ENCODE measurements at places on chromosomes 4 and X.

- DNase-seq, result no peak
Measured at GRCh38 chr4:185145572-185145971, 2.5 kb downstream of the SLC25A4 start.

- no peak for DNase-seq
Measured at GRCh38 chr4:24630937-24631336, 46.6 kb upstream of the DHX15 start.

- no peak for DNase-seq
Measured at GRCh38 chr4:172998527-172999469, 169.8 kb upstream of the GALNT7 start.

DNA sequence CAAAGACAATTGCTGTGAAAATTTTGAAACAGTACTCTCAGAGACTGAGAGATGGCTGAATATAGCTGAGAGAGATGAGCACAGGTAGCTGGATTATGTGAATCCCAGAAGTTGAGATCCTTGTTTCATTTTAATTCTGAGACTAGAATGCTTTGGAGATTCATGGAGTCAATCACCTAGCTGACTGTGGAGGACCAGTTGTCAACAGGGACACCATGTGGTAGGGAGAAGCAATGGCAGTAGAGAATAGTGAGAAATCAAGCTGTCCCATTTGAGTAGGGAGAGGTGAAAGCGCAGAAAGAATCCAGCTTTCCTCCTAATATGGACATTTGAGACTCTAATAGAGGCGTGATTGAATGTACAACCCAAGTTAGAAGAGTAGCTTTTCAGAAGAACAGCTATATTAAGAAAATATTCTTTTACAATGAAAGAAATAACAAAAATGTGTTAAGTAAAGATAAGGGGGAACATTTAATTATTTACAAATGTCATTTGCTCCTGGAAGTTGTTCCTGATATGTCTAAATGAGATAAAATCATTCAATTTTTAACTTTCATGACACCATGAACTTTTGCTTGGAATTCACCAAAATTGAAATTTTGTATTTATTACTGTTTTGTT is 30.3 kb upstream of the GLRB start:
- DNase-seq, result no peak

DNA sequence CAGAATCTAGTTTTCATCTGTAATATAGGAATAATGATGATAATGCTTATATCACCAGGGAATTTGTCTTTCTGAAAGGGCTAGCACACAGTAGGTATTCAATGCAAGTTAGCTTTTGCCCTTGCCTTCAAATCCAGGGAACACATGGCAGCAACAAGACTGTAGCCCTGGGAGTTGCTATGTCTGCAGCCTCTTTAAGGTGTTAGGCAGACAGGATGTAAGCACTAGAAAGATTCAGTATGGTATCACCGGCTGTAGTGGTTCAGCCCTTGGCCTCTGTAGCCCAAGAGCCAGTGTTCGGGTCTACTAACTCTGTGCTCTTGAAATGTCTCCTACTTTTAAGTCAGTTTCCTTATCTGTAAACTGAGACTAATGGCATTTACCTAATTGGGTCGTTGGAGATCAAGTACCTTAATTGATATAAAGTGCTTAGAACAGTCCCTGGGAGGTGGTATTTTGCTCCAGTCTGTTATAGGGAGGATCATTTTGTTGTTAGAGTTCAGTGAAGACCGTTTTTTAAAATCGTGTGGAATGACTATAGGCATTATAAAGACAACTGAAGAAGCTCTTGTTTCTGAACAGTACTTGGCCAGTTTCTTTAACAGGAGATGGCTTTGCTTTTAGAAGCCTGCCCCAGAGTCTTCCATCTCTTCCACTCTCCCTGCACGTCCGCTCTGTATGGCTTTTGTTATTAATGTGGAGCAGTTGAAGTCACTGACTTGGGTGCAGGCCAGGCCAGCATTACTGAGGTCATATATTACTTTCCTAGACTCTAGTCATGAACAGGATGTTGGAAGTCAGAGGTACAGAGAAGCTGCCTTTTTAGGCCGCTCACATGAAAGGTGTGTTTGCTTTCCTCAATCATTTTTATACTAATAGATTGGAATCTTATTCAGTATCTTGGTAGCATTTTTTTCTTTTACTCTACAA is 44.8 kb downstream of the GAB1 start:
- no peak for DNase-seq

DNA sequence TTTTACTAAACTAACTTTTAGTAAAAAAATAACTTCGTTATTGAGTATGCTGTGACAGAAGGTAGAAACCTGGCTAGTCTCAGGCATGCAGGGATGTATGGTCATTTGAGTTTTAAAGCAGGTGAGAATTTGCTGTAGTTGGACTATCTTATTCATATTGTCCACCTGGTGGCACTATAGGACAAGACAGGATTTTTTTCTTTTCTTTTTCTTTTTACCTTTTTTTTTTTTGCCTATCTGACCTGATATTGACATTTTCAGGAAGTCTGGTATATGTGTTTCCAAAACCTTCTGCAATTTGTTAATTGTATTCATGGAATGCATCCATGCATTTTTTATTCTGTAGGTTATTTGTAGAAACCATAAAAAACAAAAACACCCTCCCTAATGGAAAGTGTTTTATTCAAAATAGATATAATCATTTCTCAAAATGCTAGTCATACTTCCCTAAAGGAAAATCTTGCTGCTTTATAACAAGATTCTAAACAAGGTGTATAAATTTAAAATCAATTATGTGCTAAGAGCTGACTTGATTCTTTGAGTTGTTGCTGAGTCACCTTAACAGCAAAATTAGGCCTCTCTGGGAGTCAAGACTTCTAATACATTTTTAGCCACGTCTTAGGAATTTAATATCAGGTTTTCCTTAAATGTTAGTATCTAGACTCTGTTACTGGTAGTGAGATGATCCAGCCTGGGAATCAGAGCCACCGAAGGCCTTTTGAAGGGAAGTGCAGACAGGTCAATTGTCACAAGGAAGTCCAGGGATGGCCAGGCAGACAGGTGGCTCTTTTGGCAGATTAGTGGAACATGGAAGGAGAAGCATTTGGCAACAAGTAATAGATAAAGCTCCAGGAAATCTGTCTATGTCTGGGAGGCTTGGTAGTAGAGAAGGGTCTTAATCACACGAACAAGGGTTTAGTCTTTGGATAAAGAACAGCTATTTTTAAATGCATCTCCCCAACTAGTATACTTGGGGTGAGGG is 201.3 kb upstream of the GNPDA2 start:
- DNase-seq, result no peak

DNA sequence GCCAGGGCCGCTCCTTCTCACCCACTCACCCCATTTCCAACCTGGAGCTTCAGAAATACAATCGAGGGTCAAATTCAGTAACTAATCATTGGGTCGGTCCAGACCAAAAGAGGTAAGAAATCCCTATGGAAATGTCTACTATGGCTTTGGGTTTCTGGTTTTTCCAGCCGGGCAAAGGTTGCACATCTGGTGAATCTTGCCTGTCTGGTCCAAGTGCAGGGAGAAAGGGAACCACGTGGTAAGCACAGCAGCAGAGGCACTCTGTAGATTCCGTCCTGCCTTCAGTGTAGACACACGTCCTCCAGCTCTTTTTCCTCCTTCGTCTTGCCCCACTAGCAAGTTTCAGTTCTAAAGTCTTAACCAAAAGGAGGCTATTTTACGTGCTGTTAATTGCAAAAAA is 218.0 kb upstream of the JADE1 start:
- DNase-seq, result no peak

GRCh38 chr4:184451726-184452125 is 22.6 kb downstream of the IRF2 start:
- DNase-seq, result no peak

GRCh38 chrX:78886550-78886949 is 58.6 kb upstream of the P2RY10 start:
- no peak for DNase-seq

GRCh38 chr4:107874024-107874423 is 49.3 kb downstream of the SGMS2 start:
- no peak for DNase-seq

GRCh38 chr4:121139533-121140222 is 24.4 kb downstream of the TNIP3 start:
- peak; percentile 21 for DNase-seq

DNA sequence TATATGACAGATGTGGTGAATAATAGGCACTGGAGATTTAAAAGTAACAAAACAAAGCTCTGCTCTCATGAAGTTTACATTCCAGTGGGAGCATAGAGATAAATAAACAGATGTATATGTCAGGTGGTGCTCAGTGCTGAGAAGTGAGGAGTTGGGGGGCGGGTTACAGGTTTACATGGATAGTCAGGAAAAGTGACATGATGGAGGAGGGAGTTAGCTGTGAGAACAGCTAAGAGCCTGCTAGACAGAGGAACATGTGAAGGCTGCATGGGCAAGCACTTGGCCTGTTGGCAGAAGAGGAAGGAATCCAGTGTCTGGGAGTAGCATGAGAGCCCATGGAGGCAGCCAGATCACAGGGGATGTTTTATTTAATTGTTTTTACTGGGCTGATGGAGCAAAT is 10.2 kb upstream of the TMEM156 start:
- DNase-seq, result no peak

GRCh38 chrX:45771560-45772340 is 571.1 kb upstream of the DIPK2B start:
- peak; percentile 32 for DNase-seq
